Activated gamma-delta T cell treated with Interleukin-2 at 50 U/mL for 16 hours (primary cell): ENCODE measurements at places on chromosomes 12 and 14.

- no peak for DNase-seq
Measured at GRCh38 chr12:64707926-64708325, 51.3 kb downstream of the GNS start.

GRCh38 chr12:65493913-65494245 is 215.4 kb downstream of the MSRB3 start:
- DNase-seq = no peak

DNA sequence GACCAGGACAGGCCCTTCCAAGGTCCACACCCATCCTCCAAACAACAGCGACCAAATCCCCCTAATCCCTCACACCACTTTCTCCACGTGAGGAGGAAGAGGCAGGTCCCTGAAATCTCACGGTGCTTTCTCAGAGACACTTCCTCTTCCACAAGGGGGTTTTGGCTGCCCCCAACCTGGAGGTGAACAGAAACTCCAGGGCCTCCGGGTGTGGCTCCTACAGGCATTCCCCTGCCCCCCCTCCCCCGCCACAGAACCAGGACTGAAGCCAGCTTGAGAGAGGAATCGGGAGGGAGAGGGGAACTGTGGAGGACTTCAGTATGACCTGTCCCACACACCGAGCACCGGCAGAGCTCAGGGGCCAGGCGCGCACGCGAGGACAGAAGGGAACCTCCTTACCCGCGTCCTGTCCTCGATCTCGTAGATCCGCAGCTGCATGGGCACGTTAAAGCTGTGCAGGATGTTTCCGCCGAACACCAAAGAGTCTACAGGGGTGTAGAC is 60.2 kb downstream of the KDM2B start:
- no peak for DNase-seq

DNA sequence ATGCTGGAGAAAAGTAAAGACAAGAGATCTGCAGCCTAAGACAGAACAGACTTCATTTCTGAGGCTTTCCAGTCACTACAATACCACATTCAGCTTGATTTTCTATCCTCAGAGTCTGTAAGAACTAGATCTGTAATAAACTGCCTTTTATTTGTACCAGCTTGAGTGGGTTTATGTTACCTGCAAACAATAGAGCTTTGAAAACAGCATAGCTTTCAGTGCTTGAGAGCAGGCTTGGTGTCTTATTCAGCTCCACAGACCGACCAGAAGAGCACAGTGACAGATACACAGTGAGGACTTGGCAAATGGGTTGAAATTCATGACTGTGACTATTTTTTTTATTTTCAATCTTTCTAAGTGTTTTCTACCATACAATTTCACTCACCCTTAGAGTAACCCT is 207.8 kb upstream of the OTX2 start:
- DNase-seq = no peak
